T-helper 22 cell (primary cell): ENCODE measurements at places on chromosomes 3 and 15.

DNA sequence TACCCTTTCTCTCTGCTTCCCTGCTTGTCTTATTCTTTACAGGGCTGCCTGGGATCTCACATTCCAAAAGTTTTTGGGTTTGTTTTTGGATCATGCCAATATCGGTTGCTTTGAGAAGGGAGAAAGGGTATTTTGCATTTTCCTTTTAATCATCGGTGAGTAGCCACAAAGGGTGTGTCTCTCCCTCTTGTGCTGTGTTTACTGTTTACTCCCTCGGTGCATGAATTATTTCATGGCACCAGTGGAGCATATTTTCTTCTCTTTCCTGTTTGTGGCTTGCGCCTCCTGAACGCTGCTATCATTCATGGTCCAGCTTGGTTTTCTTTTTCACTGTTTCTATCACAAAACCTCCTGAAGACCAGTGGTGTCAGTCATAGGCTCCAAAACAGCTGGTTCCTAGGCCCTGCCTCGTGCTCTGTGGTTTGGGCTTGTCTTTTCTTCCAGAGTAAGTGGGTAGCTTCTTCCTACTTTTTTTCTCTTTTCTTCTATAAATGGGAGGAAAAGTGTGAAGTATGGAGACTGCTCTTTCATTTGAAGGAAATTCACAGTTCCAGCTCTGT is 54.9 kb downstream of the IGF1R start:
- no peak for DNase-seq

GRCh38 chr3:63060412-63060811 is 185.2 kb upstream of the CADPS start:
- DNase-seq = no peak

- DNase-seq = no peak
Measured at GRCh38 chr15:35448294-35448693, 97.7 kb downstream of the DPH6 start.

GRCh38 chr15:43204016-43204901 is 16.6 kb downstream of the EPB42 start:
- no peak for DNase-seq

DNA sequence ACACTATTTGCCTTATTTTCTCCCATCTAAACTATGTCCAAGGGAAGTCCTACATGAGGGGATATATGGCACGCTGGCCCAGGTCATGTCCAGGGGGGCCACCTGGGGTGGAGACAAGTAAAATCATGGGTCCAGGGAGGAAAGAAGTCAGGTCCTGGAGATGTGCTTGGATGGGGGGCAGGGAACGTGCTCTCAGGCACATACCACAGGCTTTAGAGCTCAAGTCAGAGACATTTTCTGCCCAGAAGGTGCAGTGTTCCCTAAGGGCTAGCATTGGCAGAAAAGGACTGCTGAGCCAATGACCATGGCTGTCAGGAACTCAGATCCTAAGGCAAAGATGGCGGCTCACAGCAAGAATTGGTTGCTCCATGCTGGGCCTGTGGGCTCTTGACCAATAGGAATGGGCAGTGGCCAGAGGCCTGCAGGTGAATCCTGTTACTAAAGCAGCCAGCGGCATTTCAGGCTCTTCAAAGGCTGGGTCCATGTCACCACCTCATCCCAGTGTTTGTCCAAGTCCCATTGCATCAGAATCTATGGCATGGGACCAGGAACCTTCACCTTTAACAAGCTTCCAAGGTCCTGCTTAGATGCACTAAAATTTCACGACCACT is 175.0 kb downstream of the RPLP1 start:
- DNase-seq = no peak

- DNase-seq = no peak
Measured at GRCh38 chr3:98233468-98233867, 30.6 kb upstream of the OR5H6 start.

GRCh38 chr3:38521391-38521987 is 25.3 kb downstream of the EXOG start:
- peak; percentile 16 for DNase-seq

DNA sequence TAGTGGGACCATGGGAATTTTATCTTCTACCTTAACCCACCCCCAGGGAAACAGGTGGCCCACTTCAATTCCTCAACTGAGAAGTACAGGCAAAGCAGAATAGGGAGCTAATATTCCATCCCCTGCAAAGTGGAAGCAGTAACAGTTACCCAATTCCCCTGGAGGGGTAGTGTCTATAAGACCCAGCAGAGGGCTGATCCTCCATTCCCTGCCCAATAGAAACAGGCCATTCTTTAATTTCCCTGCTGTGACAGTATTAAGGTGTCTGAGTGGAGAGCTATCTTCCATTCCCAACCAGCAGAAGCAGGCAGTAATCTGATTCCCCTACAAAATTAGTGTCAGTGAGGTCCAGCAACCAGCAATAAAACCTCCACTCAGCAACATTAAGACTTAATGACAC is 219.8 kb downstream of the ULK4 start:
- DNase-seq = no peak

GRCh38 chr15:43168192-43169107 is 16.8 kb upstream of the CCNDBP1 start:
- DNase-seq = no peak

DNA sequence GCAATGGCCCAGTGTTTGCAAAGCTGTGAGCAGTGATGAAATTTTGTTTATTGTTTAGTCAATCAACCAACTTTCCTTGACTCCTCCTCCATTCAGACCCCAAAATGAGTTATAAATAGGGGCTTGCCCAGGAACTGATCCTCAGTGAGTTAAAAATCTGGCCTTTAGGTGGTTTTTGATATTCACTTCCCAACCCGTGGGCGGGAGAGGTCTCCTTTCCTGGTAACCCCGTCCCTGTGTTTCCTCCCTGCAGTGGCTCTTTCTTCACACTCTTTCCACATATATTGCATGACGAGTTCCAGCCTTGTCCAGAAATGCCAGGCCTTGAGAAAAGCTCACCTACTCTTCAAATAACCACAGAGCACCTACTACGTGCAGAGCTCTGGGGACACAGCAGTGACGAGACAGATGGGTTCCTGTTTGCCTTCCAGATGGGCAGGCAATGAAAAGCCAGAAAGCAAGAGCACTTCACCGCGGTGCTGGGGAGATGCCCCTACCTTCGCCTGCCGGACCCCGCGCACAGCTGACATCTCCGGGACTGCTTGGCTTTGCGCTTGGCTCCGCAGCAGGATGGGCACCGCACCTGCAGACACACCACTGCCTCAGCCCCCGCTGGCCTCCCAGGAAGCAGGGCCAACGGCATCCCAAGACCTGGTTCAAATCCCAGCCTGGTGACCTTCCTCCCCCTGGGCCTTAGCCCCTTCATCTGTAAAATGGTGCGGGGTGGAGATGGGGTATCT is 17.2 kb downstream of the SSUH2 start:
- no peak for DNase-seq

DNA sequence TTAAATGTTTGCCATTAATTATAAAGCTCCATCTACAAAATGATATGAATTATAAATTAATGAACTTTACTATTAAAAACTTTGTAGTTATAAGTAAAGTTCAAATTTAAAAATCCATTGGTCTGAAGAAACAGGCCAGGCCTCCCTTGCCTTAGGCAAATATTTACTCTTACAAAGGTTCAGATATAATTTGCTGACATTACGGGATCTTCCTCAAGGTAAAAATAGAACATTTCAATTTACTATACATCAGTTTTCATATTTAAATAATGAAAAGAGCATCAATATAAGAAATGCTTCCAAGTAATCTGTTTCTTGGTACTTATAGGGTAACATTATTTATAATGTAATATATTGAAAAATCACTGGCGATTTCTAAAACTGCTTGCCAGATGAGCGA is 3.7 kb downstream of the CMTM6 start:
- DNase-seq = no peak

GRCh38 chr3:42043099-42043813 is 47.9 kb upstream of the TRAK1 start:
- no peak for DNase-seq

DNA sequence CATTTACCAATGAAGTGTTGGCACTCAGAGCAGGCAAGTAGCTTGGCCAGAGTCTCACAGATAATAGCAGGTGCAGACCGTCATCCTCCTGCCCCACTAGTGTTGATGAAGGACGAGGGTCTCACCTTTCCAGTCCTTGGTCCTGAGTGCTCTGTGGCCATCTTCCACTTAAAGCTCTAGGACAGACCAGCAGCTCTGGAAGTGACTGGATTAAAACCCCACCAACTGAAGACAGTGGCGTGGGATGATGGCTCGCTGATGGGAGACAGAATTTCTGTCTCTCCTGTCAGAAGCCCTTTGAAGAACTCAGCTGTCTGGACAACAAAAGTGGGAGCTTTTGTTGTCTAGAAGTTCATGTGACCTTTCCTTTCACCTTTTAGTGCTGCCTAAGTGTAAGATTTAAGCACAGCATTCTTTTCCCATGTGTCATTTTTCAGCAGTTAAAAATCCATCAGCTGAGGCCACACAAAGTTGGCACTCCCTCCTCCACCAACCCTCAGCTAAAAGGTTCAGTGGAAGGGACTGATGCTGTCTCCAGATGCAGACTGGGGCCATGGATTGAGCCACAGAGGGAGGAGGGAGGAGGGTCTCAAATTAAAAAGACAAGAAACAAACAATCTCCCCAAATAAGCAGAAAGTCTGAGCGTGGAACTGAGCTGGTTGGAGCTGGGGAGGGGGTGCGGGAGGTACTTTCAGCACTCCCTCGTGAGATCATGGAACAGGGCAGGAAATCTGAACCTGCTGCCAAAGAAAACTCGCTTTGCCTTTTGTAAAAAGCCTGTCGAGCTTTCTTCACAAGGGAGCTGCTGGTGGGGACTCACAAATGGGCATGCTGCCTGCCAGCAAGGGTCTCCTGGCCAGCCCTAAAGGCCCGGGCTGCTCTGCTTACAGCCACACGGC is 148.5 kb upstream of the CTDSPL start:
- no peak for DNase-seq

DNA sequence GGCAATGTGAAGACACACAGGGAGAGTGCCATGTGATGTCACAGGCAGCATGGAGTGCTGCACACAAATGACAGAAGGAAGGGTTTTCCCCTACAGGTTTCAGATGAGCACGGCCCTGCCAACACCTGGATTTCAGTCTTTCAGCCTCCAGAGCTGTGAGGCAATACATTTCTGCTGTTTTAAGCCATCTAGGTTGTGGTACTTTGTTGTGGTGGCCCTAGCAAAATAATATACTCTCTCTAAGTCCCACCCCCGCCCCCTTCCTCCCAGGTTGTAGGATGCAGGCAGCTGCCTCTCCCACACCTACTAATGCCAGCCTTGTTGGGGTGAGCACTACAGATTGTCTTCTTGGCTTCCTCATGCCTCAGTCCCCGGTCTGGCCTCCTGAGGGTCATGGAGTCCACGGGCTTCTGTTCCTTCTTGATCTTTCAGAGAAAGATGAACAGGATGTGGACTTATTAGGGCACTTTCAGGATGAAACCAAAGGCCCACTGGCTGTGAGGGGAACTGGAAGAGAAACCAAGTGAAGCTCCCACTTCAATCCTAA is 180.0 kb downstream of the CD47 start:
- DNase-seq = no peak

- DNase-seq = no peak
Measured at GRCh38 chr3:107523289-107523538, 452 bp downstream of the BBX start.

DNA sequence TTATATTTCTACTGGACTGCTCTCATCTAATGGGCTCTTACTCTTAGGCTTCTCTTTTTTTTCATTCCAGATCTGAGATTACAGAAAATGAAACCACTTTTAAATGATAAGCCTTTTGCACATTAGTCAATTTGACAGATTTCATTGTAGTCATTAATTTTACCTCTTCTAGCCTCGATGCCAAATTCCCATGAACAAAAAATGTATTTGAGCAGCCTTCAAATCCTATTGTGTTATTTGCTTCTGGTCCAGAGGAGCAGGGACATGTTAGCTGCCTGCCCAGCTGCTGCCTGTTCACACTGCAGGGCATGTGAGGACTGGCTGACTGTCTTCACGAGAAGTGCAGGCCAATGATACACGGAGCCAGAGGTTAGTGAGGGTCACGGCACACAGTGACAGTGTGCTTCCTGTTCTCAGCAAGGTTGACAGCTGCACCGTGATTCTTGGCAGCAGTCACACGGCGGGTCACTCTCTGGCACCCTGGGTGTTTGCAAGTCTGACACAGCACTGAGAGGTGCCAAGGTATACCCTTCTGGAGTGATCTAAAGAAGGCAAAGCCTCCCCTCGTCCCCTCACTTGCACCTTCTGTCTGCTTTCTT is 40.8 kb downstream of the KAT2B start:
- no peak for DNase-seq

GRCh38 chr3:119318876-119319275 is 24.7 kb downstream of the ARHGAP31 start:
- no peak for DNase-seq

DNA sequence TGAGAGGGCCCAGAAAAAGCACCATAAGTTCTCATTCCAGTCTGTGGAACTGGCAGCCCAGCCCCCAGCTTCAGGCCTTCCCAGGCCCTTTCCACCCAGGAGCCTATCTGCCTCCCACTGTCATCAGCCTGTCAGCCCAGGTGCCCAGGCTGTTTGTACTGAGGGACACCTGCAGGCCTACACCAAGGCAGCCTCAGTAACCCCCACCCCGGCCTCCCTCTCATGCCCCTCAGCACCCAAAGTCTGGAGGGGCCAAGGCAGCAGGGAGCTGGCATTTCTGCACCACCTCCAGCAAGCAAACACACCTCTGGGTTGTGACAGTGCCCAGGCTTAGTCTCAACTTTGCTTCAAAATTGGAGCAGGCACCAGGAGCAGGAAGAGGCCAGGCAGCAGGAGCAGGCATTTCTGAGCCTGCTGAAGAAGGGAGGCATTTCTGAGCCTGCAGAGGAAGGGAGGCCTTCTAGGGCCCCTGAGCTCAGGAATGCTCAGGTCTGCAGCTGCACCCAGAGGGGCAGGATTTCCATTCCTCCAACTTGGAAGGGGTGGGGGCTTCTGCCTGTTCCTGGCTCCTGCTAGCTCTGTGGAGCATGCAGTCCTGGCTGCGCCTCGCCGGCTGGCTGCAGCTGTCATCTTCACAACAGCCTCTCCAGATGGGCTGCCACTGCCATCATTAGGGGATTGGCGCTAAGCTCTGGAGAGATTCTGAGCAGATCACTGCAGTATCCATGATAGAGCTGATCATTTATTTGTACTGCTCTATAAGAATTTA is 396.1 kb downstream of the UNC13C start:
- no peak for DNase-seq

GRCh38 chr3:71315431-71315830 is 268.1 kb downstream of the FOXP1 start:
- DNase-seq = no peak

GRCh38 chr3:109269577-109270275 is 46.6 kb downstream of the DPPA2 start:
- DNase-seq = no peak

DNA sequence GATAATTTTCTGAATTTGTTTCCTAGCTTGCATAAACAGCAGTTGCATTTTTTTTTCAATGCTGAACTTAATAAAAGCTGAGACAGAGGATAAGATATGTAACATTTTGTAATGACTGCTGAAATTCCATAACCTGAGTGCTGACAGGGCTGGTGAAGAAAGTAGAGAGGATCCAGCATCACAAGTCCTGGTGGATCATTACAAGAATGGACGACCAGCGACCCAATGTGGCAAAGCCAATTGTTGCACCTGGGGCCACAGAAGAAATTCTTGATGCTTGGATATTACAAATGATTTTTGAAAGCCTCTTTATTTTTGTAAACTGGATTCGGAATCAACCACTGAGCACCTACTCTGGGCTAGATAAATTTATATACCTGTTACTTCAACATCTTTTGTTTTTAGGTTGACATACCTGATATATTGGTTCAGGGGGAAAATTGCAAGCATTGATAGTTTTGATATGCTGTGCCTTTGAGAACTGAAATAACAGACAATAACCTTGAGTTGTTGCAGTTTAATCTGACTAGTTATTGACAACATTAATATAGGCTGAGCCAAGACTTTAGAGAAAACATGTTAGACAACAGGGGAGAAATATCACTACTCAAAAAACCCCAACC is 3.9 kb upstream of the ACTL6A start:
- DNase-seq = no peak

- no peak for DNase-seq
Measured at GRCh38 chr3:100496711-100497261, 4.4 kb downstream of the TMEM45A start.
